ENCODE measurements at places on chromosomes 3 and 15. TPM values are rescaled to one million over a fixed set of nuclear protein-coding genes. Genes with fewer than 3 reads are reported as not detected.

GRCh38 chr3:49343163-49343562 is 3.3 kb upstream of the USP4 start:
- no peak for DNase-seq

ZBED2 gene
- not detected for total RNA-seq

TLR9 gene
- 0.26 TPM for total RNA-seq

ZNF80 gene
- 0.09 TPM for total RNA-seq

MYRIP gene
- 1.1 TPM for total RNA-seq

Data from heart right ventricle (tissue), 16 donors.